ENCODE measurements at places on chromosomes 1 and 21.

DNA sequence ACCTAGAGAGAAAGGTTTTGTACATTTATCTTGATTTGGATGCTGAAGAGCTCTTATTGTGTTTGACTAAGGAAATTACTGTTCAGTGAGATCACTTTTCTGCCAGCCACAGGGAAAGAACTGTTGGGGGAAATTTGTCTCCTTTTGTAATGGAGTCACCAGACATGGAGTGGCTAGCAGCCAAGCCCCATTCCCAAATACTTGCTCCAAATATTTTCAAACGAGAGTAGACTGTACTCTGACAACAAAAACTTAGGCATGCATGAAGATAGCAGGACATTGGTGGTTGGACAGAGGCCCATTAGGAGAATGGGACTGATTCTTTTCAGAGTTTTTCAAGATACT, 21.1 kb downstream of the IPO9 start:
- no peak for DNase-seq

DNA sequence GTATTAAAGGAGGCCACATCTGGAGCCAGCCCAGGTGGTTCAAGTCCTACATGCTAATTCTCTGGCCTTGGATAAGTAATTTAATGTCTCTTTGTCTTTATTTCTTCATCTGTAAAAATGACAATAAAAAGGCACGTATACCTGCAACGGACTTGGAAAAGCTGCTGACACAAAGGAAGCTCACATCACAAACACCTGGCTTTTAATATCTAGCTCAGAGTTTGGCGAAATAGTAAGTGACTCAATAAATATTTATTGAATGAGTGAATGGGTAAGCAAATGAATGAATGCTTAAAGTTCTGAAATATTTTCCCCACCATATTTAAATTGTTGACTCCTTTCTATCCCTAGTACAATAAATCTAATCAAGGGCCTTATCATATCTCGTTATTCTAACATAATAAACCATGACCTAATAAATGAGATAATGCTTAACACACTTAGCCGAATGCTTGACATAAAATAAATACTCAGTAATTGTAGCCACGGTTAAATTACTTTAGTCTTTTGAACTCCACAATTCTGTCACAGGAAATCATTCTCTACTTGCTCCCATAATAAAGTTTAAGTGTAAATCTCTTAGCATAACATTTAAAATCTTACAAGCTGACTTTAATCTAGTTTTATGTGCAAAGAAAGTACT, 74.7 kb upstream of the PALMD start:
- DNase-seq: no peak

- no peak for DNase-seq
Observed at GRCh38 chr1:7281821-7282220, 489.3 kb upstream of the VAMP3 start.

DNA sequence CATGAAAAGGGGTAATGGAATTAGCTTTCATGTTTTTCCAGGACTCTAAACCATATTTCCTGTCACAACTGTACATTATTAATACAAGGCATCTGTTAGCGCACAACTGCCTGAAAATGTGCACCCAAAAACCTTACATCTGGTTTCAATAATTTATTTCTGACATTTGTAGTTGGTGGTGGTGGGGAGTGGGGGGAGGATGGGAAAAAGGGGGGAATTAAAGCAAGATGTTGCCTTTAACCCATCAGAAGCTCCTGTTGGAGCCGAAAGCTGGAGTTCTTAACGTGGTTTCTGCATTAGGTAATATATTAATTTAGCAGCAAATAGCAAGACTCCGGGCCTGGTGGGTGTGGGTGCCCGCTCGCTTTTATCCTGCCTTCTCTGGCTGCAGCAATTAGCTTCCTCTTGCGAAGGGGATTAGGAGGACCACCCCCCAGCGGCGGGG, 36.9 kb upstream of the HHAT start:
- DNase-seq: no peak

DNA sequence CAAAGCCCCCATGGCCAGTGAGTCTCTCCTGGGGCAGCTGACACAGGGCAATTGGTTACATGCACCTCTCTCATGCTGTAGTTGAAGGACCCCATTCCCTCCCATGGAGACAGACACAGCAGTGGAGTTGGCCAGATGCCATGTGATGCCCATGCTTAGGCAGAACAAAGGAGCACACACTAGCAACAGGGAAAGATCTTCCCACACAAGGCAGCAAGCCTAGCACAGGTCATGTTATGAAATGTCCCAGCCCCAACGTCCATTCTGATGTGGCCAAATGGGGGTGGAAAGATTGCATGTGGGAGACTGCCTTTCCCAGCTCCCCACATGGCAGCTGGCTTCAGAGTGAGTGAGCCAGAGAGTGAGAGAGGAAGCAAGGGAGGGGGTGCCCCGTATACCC, 34.5 kb downstream of the AADACL4 start:
- DNase-seq: no peak

- DNase-seq: no peak
Observed at GRCh38 chr1:168138134-168138533, 1.4 kb upstream of the GPR161 start.

Data from NB4 (cell line).